Caki2 (cell line): ENCODE measurements at places on chromosomes 11 and 22. TPM values are rescaled to one million over a fixed set of nuclear protein-coding genes. Genes with fewer than 3 reads are reported as not detected.

DNA sequence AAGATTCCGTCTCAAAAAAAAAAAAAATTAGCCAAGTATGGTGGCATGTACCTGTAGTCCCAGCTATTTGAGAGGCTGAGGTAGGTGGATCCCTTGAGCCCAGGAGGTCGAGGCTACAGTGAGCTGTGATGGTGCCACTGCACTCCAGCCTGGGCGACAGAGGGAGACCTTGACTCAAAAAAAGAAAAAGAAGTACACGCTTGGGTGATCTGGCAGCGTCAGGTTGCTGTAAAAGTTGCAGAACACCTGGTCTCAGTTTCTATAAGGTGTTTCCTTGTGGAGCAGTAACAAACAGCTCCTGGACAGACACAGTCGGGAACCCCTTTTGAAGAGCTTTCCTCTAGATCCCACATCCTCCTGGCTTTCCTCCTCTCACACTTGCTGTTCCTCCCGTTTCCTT, 45.8 kb downstream of the SCGB1A1 start:
- no peak for DNase-seq

DNA sequence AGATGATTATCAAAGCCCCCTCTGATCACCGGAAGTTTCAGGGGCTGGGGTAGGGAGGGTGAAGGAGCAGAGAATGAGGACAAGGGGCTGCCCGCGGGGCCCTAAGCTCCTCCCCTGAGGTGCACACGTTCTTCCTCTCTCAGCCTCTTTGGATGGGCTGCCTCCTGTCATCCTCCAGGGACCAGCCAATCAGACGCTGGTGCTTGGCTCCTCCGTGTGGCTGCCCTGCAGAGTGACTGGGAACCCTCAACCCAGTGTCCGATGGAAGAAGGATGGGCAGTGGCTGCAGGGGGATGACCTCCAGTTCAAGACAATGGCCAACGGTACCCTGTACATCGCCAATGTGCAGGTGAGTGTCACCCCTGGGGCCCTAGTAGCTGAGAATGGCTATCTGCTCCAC, 7.5 kb downstream of the ROBO3 start:
- DNase-seq, result no peak

- no peak for DNase-seq
These were observed 94.0 kb downstream of the RCN1 start for GRCh38 chr11:32184723-32185376.

DNA sequence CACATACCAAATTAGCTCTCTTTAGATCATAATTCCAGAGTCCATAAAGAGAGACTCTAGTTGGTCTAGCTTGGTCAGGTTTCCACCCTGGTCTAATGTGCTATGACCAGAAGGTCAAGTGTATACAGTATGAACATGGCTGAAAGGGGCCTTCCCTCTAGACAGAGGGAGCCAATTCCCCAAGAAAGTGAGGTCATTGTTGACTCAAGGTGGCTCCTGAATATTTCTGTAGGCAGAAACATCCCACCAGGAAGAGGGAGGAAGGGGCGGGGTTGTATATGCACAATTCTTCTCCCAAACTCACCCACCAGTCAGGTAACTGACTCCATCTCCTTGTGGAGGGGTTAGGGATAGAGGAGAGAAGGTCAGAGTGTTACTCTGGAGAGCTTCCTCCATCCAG, 281.8 kb upstream of the PLET1 start:
- DNase-seq, result no peak

- DNase-seq, result no peak
These were observed 31.2 kb downstream of the MTMR3 start for GRCh38 chr22:29914165-29914564.

GRCh38 chr22:29872989-29873388, 10.0 kb upstream of the MTMR3 start:
- no peak for DNase-seq

RASD2 gene
- 0.09 and 0.10 TPM in 2 replicates for total RNA-seq

OR52H1 gene
- not detected in 2 replicates for total RNA-seq

DNA sequence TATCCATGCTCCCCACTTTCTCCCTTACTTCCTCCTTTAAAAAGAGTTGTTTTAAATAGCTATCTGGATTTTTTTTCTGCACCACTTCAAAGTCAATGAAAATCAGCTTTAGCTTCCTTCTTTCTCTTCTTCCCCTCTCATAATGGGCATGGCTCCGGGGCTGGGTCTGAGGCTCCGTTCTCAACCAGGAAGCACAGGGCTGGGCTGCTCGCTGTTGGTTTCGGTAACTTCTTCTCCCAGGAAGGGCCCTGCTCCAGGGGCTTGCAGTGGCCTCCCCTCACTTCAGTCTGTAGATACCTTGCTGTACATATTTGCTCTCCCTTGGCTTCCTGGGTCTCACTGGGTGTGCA, 23.8 kb downstream of the MICAL2 start:
- no peak for DNase-seq

KRTAP5-8 gene
- not detected in 2 replicates for total RNA-seq

SREBF2 gene
- 21.0 and 21.5 TPM in 2 replicates for total RNA-seq

DNA sequence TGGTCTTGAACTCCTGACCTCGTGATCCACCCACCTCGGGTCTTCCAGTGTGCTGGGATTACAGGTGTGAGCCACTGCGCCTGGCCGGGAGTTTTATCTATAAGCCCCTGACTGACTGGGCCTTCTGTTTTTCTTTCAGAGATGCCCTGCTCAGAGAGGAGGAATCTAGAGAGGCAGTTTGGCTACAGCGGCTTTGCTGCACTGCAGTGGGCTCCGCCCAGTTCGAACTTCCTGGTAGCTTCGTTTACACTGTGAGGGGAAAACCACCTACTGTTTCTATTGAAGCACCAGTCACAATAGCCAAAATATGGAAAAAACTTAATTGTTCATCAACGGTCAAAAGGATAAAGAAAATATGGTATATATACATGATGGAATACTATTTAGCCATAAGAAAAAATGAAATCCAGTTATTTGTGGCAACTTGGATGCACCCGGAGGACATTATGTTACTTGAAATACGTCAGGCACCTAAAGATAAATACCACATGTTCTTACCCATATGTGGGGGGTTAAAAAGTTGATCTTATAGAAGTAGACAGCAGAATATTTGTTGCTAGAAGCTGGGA, 31.9 kb upstream of the FAM181B start:
- DNase-seq, result no peak

DNA sequence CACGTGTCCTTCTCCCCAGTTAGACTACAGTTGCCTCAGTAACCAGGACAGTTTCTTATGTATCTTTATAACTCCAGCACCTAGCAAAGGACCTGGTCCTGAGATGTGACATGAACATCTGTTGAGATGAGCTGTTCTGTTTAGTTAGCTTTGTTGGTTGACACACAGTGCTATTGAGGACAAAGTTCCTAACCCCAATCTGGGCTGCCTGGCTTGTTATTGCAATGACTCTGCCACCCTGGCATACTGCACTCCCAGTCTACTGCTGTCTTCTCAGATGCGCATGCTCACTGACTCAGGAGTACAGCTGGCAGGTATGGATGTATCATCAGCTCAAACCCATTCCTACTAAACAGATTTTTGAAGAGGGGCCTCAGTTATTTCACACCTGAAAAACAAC, 7.4 kb downstream of the DESI1 start:
- DNase-seq, result no peak

GRCh38 chr11:113449743-113450142, 25.5 kb downstream of the DRD2 start:
- no peak for DNase-seq

CASP1 gene
- not detected in 2 replicates for total RNA-seq

TRIM49D1 gene
- not detected in 2 replicates for total RNA-seq

GRCh38 chr11:63564056-63564774, 1.0 kb upstream of the PLAAT2 start:
- peak; percentile 74 for DNase-seq

FZD4 gene
- 0.17 and 0.81 TPM in 2 replicates for total RNA-seq
